ENCODE measurements at places on chromosomes 7 and 10.
A peak's percentile ranks its signal among the peaks of the same experiment; 100 is the strongest.

DNA sequence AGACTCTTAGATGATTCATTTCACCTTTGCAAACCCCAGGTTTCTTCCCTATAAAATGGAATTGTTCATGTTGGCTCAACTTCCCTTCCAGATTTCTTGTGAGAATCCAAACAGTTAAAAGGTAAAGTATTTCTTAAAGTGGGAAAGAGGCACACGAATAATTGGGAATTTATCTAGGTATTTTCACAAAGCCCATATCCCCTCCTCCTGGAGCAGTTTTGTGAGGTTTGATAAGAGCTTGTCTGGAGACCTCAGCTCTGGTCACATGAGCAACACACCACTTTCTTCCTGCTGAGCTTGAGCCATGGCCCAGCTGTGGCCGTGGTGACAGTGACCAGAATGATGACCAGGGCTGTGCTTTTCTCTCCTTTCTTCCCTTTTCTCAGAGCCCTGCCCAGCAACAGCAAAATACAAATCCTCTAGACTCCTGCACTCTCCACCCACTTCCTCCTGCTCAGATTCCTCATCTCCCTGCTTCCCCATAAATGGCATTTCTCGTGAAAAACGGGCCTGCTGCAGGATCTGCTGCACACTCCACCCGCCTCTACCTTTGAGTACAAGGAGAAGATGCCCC, 87.7 kb downstream of the PIK3CG start:
- DNase-seq: no peak

GRCh38 chr7:26329520-26330255, 38.0 kb downstream of the SNX10 start:
- DNase-seq: no peak

GRCh38 chr10:133090654-133091053, 2.9 kb downstream of the ADGRA1 start:
- DNase-seq: no peak

DNA sequence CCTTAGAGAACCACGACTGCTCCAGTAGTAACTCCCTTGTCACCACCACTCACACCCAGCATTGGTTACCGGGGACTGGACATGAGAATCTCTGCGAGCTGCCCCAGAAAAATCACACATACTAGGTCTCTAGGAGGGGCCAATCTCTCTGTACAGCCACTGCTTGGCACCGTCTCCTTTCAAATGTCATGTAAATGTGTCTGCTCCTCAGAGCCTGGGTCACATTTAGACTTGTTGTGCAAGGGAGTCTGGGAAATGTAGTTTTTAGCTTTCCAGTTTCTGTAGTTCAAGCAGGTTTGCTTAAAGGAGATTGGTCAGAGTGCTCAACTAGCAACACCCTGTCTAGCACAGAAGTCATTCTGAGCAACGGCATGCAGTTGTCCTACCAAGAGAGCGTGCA, 60.0 kb downstream of the CHN2 start:
- DNase-seq: no peak

DNA sequence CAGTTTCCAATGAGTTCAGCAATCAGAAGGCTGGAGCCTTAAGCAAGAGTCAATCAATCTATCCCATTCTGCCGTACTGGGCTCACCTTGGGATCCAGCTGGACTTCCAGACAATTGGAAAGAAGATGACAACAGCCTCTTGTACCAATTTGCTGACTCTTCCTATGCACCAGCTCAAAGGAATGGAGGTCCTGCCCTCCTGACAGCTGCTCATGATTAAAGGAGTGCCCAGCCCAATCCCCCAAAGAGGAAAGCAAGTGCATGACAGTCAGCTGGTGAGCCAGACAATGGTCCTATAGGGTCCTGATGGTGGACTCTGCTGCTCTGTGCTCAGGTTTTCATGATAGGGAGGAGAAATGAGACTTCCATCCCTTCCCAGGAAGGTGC, 25.1 kb downstream of the VSTM4 start:
- no peak for DNase-seq

DNA sequence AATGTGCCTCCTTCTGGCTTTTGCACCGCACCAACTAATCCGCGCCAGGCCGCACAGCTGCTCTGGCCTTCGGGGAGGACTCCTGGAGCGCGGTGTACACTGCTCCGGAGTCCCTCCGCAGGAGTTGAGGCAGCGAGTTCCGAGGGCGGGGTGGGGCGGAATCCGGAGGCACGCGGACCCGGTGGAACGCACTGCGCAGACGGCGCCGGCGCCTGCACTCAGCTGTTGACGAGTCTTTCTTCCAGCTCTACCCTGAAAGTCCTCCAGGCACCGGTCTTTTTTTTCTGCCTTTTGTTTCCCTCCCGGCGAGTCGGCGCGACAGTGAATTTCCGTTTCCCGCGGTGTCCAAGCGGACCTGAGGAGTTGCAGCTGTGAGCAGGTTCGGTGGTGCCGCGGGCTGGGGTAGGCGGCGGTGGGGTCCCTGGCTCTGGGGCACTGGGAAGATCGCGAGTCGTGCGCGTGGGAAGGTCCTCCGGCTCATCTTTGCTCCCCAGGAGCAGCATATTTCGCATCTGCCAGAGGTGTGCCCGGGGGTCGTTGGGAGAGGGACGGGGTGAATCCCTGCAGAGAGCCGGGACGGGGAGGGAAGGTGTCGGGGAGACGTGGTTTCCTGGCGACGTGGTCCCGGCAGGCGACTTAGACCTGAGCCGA, 44.1 kb downstream of the SFTPD start:
- DNase-seq: no peak

DNA sequence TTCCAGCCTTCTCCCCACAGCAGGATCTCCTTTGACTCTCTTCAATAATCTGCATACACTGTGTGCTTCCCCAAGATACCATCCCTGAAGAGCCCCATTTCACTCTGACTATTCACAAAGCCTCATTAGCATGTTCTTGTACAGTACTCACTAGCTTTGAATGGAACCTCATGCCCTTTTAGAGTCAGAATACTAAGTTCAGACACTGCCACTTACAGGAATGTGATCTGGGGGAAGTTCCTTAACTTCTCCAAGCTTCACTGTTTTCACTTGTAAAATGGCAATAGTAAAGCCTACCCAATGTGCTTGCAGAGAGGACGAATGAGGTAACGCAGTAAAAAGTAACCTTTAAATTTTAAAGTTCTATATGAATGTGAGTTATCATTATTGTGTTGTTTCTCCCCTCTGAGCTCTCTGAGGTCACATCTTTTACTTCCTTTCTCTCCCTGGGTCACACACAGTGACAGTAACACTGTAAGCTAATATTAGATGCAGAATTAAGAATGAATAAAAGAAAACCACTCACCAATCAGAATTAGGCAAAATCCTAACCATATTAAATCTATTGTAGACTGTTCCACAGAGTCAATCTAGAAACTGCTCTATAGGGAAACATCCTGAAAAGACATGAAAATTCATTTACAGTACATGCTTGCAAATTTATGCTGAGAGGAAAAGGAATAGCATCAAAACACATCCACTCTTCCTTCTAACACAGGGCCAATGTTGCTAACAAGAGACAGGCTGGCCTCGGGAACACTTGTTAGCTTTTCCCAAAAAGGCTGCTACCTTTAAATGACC, 64.2 kb upstream of the IL6 start:
- DNase-seq: no peak

- no peak for DNase-seq
These were observed 56.7 kb downstream of the IDE start for GRCh38 chr10:92517034-92517655.

DNA sequence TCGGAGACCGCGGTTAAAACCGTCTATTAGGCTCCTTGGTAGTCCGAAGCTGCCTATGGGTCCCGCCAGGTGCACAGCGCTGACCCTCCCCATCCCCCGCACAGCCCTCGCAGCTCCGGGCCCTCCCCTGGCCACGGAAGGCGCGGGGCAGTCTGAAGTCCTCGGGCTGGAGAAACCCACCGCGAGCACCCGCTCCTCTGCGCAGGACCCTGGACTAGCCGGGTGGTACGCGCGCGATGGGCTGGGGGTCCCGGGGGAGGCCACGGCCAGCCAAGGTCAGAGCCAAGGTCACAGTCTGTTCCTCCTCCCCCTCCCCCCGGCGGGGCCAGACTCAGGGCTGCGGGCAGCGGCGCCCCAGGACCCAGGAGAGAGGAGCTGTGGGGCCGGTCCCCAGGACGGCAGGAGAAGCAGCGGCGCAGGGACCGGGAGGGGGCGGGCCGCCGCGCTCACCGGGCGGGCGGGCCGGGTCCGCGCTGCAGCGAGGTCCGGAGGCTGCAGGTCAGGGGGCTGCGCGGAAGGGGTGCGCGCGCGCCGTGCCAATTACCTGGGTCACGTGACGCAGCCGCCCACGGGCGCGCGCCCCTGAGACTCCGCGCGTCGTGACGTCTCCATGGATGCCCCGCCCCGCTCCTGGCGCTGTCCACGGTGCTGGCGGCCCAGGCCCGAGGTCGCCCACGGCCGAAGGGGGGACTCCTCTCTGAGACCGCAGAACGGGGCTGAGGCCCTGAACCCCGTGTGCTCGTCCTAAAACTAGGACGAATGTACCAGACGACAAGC, at the start of gene OGDHL:
Gene OGDHL (minus strand): TSS at position 535 of the 777 bp plus-strand sequence. CDS start 3,731 bp downstream, outside the sequence.
- DNase-seq: no peak

DNA sequence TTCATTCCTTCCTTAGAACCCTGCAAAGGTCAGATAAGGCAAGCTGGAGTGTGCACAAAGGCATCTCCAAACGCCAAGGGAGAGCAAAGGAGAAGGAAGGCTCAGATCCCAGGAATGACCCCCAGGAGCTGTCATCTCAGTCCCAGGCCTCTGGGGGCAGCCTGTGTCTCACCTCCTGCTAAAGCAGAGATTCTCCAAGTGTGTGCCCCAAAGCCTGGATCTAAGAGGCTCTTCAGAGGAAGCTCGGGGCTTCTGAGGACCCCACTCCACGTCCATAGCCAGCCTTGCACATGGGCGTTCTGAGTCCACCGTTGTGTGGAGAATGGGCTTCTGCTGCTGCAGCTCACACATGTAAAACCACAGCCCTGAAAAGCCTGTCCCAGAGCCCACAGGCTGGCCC, 5.1 kb upstream of the GRID1 start:
- DNase-seq: no peak

DNA sequence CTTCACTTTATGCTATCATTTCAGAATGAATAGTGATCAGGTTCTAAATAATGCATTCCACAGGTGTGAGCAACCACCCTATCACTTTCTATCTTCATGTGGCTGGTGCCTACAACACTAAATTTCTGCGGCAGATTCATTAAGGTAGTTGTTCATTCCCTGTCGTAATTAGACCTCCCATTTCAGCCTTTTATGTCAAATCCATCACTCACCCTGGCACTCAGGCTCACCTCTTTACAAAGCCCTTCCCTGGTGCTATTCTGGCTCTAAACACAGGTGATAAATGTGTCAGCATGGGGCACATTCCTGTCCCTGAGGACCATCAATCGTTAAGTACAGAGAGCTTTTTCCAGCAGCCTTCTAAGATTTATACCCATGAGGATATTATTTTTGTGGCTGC, 300.0 kb upstream of the C7orf33 start:
- DNase-seq: no peak

DNA sequence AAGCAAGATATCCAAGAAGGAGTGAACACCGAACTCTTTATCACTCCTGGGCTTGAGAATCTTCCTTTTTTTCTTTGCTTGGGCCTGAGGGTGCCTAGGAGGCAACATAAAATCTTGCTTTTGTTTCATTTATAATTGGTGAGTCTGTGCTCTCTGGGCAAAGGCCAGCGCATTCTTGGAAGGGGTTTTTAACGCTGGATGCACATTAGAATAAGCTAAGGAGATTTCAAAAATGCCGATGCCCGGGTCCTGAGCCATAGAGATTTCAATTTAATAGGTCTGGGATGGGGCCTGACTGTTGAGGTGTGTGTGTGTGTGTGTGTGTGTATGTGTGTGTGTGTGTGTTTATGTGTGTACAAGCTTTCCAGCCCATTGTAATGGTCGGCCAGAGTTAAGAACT, 62.0 kb upstream of the SORCS3 start:
- DNase-seq: peak; percentile 29

DNA sequence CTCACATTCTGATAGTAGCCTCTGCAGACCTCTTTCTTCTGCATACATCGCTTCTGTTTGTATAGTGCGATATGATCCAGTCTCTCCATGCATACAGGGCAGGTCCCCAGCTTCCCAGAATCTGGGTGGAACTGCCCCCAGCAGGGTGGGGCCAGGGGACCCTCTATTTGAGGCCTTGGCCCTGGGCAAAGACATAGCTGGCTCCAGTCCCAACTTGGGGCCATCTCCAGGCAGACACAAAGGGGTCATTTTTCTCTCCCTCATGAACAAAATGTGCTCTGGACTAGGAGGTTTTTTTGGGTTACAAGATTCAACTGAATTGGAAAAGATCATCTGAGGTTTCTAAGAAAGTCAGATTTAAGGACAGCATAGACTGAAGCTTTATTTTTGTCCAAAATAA, 21.1 kb upstream of the HSPA12A start:
- no peak for DNase-seq

- no peak for DNase-seq
These were observed 282.1 kb upstream of the MKLN1 start for GRCh38 chr7:131045526-131045925.

DNA sequence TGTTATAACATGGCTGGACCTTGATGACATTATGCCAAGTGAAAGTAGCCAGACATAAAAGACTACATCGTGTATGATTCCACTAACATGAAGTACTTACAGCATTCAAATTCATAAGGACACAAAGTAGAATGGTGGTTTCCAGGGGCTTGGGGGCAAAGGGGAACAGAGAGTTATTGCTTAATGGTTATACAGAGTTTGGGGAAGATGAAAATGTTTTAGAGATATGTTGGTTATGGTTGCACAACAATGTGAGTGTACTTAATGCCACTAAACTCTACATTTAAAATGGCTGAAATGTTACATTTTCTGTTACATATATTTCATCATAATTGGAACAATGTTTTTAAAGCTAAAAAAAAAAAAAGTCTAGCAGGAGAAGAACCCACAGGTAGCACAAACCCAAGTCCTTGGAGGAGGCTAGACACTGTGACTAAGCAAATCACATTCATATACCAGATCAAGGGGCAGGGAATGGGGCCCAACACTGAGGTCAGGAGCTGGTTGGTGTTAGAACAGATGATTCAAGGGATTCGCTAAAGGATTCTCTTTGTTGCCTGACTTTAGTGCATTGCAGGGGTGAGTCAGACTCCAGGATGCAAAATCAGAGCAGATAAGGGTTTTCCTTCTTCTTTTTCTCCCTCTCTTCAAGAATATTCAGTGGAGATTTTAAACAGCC, 25.1 kb upstream of the AOAH start:
- DNase-seq: no peak

DNA sequence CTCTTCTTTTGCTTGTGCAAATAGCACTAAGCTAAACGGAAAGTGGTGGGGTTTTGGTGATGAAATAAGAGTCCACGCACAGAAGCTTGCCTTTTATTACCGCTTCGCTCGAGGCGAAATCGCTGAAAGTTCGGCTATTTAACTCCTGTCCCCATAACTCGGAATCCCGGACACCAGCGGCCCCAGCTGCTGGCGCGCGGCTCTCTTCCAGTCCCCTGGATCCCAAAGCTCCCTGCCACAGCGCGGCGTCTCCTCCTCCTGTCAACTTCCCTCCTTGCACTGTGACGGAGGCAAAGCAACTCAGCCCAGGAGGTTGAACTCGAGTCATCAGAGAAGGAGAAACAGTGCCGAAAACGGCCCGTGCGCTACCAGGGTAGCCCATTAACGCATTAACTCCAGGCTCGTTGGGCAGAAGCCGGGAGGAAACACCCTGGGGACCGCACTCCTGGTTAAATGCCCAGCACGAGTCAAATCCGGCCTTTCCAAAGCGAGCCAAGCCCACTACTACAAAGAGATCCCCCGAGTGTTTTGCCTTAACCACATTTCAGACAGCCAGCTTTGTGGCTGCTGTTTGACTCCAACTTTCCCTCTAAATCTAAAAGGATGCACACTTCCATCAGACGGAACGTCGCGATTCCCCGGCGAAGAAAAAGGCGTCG, 1.3 kb downstream of the SEMA3D start:
- no peak for DNase-seq

- no peak for DNase-seq
These were observed 66.9 kb upstream of the SLC25A13 start for GRCh38 chr7:96388620-96389383.

Measured in vagina (tissue), 2 donors.